ENCODE measurements at places on chromosomes 3 and 15.
A peak's percentile ranks its signal among the peaks of the same experiment; 100 is the strongest.

- DNase-seq: no peak
Observed at GRCh38 chr3:75049533-75049932, 435.1 kb upstream of the CNTN3 start.

GRCh38 chr15:45287390-45287956 lies 35.4 kb downstream of the SLC28A2 start:
- DNase-seq: no peak

DNA sequence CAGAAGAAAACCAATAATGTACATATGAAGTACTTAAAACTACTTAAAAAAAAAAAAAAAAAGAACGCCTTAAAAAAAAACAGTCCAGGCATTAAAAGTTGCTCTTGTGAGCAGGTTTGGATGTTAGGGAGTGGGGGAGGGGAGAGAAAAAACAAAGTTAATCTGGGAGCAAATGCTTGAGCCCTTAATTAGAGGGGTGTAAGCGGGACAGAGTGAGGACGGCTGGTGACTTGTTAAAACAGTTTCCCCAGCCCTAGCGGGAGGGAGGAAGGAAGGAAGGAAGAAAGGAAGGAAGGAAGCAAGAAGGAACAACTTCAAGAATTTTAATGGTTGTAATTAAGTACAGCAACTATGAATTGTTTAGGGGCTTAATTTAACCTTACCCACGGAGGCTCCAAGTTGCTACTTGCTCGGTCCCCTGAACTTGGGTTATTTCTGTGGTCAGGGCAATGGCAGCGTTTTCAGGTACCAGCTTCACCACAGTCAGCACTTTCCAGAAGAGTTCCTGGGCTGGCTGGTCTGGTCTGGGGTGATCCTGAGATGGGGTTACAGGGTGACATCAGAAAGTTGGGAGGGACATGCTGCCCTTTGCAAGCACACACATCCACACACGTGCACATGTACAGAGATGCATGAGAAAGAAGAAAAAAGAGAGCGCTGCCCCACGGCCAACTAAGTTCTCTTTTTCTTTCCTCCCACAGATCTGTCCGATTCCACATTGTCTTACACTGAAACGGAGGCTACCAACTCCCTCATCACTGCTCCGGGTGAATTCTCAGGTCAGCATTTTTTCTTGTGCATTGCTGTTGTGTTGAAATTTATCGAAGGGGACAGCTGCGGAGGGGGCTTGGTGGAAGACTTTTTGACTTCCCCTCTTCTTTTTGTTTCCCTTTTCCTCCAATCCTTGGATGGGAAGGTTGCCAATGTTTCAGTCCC lies 14.0 kb downstream of the SMAD6 start:
- DNase-seq: no peak

- DNase-seq: no peak
Observed at GRCh38 chr3:22632536-22632935, 570.6 kb upstream of the UBE2E2 start.

DNA sequence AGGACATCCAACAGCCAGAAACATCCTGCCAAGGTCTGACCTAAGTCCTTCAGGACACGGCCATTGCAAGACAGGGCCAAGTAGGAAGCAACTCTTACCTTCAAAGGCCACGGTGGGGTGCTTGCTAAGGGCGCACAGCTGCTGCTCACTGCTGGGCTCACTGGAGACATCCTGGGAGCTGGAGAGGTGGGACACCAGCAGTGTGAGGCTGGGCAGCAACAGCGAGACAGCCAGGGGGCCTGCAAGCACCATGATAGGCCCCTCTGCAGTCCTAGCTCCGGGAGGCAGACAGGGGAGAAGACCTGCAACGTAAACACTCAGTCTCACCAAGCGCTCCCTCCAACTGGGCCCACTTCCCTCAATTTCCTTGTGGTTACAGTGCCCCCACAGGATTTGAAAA lies 79.2 kb downstream of the SEMA5B start:
- DNase-seq: no peak

GRCh38 chr15:81273855-81274254 lies 50.1 kb downstream of the STARD5 start:
- no peak for DNase-seq

- DNase-seq: no peak
Observed at GRCh38 chr3:55409806-55410205, 77.3 kb downstream of the WNT5A start.

- no peak for DNase-seq
Observed at GRCh38 chr15:90891346-90891949, 7.1 kb downstream of the FES start.

GRCh38 chr15:70882361-70882760 lies 9.9 kb downstream of the THAP10 start:
- no peak for DNase-seq

GRCh38 chr15:62739082-62739481 lies 303.5 kb upstream of the TPM1 start:
- DNase-seq: no peak

- DNase-seq: no peak
Observed at GRCh38 chr3:190319660-190320059, 2.6 kb downstream of the CLDN1 start.

DNA sequence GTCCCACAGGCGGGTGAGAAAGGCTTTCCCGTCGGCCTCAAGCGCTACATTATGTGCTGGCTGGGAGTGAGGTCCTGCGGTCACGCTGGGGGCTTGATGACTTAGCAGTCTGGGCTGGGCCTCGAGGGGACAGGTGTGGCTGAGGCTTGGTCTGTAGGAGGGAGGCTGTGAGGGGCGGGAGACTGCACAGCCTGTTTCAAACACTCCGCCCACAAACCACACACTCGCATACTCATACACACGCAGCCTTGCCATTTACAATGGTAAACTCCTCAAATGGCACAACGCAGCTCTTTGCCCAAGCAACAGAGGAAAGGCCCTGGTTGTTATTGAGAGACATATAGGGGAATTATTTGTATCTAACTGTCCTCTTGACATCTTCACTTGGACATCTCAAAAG lies 32.4 kb upstream of the RASGRF1 start:
- DNase-seq: no peak

DNA sequence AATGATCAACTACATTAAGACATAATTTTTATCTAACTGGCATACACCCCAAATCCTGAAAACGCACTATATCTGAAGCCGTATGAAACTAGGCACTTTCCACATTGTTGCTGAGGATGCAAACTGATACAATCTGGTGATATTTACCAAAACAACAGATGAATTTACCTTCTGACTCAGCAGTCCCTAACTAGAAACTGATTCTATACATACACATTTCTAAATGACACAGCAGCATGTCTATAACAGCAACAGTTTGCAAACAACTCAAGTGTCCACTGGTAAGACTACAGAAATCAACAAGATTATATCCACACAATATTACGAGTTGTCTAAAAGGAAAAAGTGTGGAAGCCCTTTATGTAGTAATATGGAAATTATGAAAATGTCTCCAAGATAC lies 22.9 kb downstream of the SECISBP2L start:
- no peak for DNase-seq

- no peak for DNase-seq
Observed at GRCh38 chr15:63104727-63105126, 16.9 kb upstream of the LACTB start.

DNA sequence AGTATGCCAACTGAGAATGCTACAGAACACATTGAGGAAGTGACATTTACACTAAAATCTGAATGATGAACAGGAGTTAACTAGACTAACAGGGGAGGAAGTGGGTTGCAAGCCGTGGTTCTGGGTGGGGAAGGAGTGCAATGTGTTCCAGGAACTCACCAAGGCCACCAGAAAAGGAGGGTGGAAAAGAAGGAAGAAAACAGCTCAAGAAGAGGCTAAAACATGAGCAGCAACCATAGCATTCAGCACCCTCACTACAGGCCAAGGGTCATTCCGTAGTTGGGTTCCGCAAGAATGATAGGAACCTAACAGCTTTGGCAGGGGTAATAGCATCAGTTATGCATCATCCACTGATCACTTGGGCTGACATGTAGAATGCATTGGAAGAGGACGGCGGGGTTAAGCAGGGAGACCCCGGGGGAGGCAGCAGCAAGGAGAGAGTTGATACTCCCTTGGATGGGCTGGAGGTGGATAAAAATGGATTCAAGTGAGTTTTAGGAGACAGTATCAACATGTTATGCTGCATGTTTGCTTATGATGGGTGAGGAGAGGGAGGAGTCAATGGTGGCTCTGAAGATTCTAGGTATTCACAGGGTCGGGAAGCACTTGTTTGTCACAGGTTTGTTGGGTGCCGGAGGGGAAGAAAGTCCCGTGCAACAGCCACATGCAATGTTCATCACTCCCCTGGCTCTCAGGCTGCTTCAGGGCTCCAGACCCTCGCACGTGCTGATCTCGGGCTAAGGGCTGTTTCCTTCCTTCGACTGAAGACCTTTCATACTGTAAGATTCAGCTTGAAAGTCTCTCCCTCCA lies 53.2 kb downstream of the LIPC start:
- peak; percentile 68 for DNase-seq

- DNase-seq: no peak
Observed at GRCh38 chr3:178200316-178200715, 335.9 kb upstream of the KCNMB2 start.

GRCh38 chr3:23565041-23565775 lies 240.5 kb upstream of the UBE2E1 start:
- no peak for DNase-seq

DNA sequence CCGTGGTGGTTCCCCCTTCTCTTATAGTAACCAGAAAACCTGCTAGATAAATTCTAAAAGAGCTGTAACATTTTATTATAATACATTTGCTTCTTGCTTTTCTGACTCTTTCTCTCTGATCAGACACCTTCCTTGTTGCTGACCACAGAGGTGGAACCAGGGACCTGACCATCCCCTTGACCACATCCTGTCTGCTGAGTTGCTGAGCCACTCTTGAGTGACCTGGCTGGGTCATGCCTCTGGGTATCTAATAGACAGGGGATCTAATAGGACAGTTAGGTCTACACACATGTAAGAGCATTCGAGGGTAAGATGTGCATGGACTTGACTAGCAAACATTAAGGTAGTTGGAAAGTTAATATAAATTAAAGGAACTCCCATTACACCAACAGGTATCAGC lies 22.8 kb upstream of the TRIM59 start:
- DNase-seq: no peak

DNA sequence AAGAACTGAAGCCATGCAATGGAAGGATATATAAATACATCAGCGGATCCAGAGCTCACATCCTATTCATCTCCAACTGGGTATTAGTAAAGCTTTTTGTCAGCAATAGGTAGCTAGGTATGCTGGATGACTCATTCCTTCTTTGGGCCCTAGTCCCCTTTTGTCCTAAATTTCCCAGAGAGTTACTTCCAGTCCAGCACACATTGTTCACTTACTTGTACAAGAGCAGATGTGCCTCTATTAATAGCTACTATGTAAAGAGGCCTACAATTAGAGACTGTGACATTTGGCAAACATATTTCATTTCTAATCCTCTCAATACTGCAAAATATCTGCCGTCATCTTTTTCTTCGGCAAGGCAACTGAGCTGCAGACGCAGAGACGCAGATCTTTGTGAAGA lies 1.7 kb upstream of the SLC4A7 start:
- DNase-seq: no peak

DNA sequence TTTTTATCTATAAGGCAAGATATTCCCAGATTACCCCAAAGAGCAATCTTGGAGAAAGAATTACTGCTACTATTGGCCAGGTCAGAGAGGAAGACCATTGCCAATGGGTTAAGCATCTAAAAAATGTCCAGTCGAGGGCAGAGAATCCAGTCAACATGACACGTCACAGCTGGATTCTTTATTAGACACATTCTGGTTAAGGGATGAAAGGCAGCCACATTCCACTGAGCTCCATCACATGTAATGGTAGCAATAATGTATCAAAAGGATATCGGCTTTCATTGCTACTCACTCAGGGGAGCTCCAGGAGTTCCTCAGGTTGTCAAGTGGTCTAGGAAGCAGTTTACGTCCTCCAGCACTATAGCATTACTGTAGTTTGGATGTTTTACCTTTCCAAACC lies 421.1 kb downstream of the PLOD2 start:
- DNase-seq: no peak

- DNase-seq: no peak
Observed at GRCh38 chr3:89058371-89058770, 49.0 kb upstream of the EPHA3 start.

DNA sequence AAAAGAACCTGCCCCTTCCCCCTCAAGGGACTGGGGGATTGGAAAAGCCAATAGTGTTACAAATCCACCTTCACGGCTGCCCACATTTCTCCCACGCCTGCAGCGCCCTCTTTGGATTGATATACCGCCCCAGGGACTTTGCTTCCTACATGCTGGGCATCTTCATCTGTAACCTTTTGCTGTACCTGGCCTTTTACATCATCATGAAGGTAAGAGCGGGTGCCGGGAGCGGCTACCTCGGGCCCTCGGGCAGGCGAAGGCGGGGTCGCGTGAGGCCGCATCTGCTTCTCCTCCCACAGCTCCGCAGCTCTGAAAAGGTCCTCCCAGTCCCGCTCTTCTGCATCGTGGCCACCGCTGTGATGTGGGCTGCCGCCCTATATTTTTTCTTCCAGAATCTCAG lies 73.1 kb downstream of the USF3 start:
- no peak for DNase-seq

GRCh38 chr15:82856397-82857170 lies 47.2 kb downstream of the WHAMM start:
- no peak for DNase-seq

- no peak for DNase-seq
Observed at GRCh38 chr3:162328649-162329048, 832.0 kb downstream of the OTOL1 start.

DNA sequence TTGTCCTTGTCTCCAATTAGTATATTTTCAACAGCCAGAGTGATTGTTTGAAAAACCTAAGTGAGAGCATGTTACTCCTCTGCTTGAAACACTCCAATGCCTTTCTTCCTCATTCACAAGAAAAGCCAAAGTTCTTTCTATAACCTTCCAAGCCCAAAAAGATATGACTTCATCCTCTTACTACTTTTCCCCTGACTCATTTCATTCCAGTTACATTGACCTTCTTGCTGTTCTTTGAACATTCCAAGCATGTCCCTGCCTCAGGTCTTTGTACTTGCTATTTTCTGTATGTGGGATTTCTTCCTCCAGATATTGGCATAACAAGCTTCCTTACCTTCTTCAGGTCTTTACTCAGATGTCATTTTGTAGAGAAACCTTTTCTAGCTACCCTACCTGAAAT lies 28.3 kb downstream of the EHHADH start:
- no peak for DNase-seq

GRCh38 chr3:173690542-173691180 lies 293.1 kb downstream of the NLGN1 start:
- no peak for DNase-seq
